ENCODE measurements at places on chromosomes 6 and 20. TPM values are rescaled to one million over a fixed set of nuclear protein-coding genes. Genes with fewer than 3 reads are reported as not detected.

- H3K4me3 ChIP-seq: no peak within 1 kb of the TSS
- peak; percentile 32 for DNase-seq
- H3K27ac ChIP-seq: no peak within 1 kb of the TSS
- peaks cover 11% of the 10 kb centered on the region for H3K4me1 ChIP-seq
- H3K27me3 ChIP-seq: peaks cover 18% of the 10 kb centered on the region
Observed at GRCh38 chr20:38165089-38165965, at the start of gene TGM2. Gene TGM2 (minus strand): TSS chr20:38165270. CDS start chr20:38165198, 72 bp downstream.

DNA sequence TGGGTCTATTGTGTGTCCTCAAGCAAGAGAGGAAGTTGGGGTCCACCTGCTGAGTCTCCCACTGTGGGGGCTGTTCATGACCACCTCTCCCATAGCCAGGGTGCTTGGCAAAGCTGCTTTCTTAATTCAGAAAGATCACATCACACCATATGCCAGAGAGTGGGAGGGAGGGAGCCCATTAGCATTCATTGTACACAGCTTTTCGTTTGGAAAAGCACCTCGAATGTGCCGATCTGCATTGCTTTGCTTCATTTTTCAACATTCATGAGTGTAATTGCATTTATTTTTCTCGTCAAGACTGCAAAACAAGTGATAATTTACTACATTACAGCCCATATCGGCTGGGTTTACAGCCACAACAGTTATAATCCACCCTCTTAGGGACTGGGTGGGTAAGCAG, 327.3 kb downstream of the PTPRT start:
- no peaks in the 10 kb centered on the region for H3K36me3 ChIP-seq
- DNase-seq: no peak
- H3K27ac ChIP-seq: no peak overlapping the region
- no peak overlapping the region for H3K4me3 ChIP-seq
- H3K4me1 ChIP-seq: no peaks in the 10 kb centered on the region

DNA sequence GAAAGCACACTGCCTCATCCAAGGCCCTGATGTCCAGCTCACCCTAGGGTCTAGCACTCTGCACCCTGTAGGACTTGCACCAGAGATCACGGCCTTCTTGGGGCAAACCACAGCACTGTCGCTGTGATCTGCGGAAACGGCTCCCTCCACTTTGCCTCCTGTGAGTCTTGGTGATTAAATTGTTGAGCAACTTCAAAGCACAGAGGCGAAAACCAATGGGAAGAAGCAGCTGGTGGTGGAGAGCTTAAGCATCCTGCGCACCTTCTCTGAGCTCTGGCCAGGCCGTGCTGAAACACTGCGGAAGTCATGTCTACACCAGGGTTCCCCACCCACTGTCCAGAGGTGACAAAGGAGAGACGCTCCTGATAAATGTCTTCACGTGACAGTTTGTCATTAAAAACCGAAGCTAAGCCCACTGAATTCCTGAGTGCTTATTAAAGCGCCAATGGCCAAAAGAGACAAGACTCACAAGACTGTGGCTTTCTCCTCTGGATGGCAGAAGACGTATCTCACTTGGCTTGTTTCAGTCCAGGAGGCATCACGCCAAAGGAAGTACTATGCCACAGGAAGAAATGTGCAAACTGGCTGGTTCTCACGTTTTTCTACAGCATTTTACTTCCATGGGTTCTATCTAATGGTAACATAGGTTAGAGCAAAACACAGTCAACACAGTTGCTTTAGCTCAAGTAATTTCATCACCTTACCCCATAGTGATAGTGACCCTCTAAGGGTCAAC, 3.1 kb downstream of the RAMACL start:
- H3K36me3 ChIP-seq: no peaks in the 10 kb centered on the region
- DNase-seq: no peak
- no peak overlapping the region for H3K27ac ChIP-seq

DNA sequence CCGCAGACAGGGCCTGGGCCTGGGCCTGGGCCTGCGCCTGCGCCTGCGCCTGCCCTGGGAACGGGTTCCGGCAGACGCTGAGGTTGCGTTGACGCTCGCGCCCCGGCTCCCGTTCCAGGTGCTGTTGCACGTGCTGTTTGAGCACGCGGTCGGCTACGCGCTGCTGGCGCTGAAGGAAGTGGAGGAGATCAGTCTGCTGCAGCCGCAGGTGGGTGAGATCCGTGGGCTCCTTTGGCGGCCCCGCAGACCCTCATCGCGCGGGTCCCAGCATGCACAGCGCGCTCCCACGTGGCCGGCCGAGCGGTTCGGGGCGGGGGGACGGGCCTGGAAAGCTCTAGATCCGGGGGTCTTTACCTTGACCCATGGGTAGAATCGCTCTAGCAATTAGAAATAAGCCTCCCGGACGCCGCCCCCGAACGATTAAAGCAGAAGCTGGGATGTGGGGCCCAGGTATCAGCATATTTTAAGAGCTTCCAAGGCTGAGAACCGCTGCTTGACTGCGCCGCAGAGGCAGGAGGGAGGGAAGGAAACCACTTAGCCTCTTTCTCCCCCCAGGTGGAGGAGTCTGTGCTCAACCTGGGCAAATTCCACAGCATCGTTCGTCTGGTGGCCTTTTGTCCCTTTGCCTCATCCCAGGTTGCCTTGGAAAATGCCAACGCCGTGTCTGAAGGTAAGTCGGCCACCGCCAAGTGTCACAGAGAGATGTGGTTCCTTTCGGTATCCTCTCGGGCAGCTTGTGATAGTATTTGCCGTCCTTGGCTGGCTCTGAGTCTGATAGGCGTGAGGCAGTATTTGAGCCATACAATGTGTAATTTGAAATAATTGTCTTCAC, 508 bp downstream of the NOP56 start:
- H3K4me3 ChIP-seq: peak overlapping the region; percentile 83
- H3K27me3 ChIP-seq: no peaks in the 10 kb centered on the region
- peaks cover 58% of the 10 kb centered on the region for H3K36me3 ChIP-seq
- H3K27ac ChIP-seq: peak overlapping the region; percentile 81
- DNase-seq: no peak
- peaks cover 31% of the 10 kb centered on the region for H3K4me1 ChIP-seq

The EPHA7 gene
- not detected for total RNA-seq

The ERVFRD-1 gene
- not detected for total RNA-seq

DNA sequence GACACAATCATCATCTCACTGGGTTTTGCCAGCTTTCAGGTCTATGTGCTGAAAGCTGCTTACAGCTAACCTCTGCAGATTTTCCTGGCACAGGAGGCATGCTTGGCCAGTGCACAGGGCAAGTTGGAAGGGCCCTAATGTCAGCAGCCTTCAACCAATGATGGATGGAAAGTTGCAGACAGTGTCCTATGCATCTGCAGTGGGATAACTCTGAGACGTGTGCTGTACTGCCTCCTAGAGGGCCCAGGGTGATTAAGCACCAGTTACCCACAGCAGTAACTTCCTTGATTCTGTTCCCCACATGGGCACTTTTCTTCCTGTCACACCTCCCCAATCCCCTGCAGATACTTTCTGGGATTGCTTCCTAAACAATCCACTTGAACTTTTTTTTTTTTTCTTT, 38.6 kb downstream of the OVOL2 start:
- H3K4me3 ChIP-seq: no peak overlapping the region
- no peaks in the 10 kb centered on the region for H3K4me1 ChIP-seq
- no peak for DNase-seq
- H3K36me3 ChIP-seq: no peaks in the 10 kb centered on the region
- peaks cover 2% of the 10 kb centered on the region for H3K27me3 ChIP-seq

The APOM gene
- 2.3 TPM for total RNA-seq

GRCh38 chr6:88698661-88699060, 264.8 kb downstream of the RNGTT start:
- peaks cover 13% of the 10 kb centered on the region for H3K36me3 ChIP-seq
- H3K4me3 ChIP-seq: no peak overlapping the region
- H3K27me3 ChIP-seq: no peaks in the 10 kb centered on the region
- no peak for DNase-seq
- peaks cover 5% of the 10 kb centered on the region for H3K4me1 ChIP-seq

GRCh38 chr20:32807706-32808105, 12.0 kb upstream of the MAPRE1 start:
- H3K27me3 ChIP-seq: peaks cover 2% of the 10 kb centered on the region
- H3K27ac ChIP-seq: no peak overlapping the region
- no peak for DNase-seq
- no peak overlapping the region for H3K4me3 ChIP-seq

DNA sequence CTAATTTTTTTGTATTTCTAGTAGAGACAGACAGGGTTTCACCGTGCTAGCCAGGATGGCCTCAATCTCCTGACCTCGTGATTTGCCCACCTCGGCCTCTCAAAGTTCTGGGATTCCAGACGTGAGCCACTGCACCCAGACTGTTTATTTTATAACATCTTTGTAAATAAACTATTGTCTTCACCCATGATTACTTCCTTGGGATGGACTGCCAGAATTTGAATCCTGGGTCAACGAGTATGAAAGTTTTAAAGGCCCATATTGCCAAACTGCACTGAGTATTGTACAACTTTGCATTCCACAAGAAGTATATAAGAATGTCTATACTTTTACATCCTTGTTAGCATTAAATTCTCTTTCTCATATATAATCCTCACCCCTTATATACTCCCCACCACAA, 38.6 kb downstream of the ZHX3 start:
- no peaks in the 10 kb centered on the region for H3K4me1 ChIP-seq
- H3K36me3 ChIP-seq: no peaks in the 10 kb centered on the region
- no peak overlapping the region for H3K27ac ChIP-seq
- H3K4me3 ChIP-seq: no peak overlapping the region
- no peaks in the 10 kb centered on the region for H3K27me3 ChIP-seq
- DNase-seq: no peak

The OR2B3 gene
- not detected for total RNA-seq

The SIRPB1 gene
- total RNA-seq: 1.6 TPM

GRCh38 chr6:152161501-152161900, 354.0 kb downstream of the ESR1 start:
- DNase-seq: no peak
- H3K27ac ChIP-seq: no peak overlapping the region
- H3K4me1 ChIP-seq: peaks cover 16% of the 10 kb centered on the region
- no peaks in the 10 kb centered on the region for H3K27me3 ChIP-seq

- no peaks in the 10 kb centered on the region for H3K27me3 ChIP-seq
- no peak overlapping the region for H3K4me3 ChIP-seq
- H3K27ac ChIP-seq: no peak overlapping the region
Observed at GRCh38 chr6:17656092-17656491, 50.6 kb downstream of the NUP153 start.

The ARFGEF3 gene
- total RNA-seq: 0.55 TPM

DNA sequence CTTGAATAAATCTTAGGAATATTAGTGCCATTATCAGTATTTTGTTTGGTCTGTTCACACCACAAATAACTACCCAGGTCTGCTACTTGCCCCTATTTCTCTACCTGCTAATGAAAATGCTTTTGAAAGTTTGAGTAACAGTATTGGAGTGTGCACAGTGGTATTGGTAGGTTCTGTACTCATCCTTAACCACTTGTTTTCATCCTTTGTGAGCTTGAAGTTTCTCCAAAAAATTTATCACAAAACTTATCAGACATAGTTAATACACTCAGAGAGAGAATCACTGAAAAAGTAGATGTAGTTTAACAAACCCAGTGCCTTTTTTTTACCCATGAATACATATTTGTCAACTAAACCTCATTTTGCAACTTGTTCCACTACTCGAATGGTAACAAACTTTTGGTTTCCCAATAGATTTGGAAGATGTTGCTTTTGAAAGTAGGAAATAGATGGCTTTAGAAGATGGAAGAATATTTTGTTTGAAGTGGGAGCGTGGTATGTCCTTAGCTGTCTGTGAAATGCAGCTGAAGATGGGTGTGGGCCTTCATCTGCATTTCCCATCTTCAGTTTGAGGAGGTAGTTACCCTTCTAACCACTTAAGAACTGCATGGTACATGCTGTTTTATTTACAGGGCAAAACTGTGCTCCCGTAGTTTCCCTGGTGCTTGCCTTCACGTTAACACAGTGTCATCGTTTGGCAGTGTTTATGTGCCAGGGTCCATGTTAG, 9.0 kb downstream of the PTPN1 start:
- H3K27me3 ChIP-seq: no peaks in the 10 kb centered on the region
- peaks cover 83% of the 10 kb centered on the region for H3K4me1 ChIP-seq
- peaks cover 69% of the 10 kb centered on the region for H3K36me3 ChIP-seq
- peak overlapping the region; percentile 95 for H3K27ac ChIP-seq
- peak; percentile 23 for DNase-seq
- peak overlapping the region; percentile 67 for H3K4me3 ChIP-seq

GRCh38 chr6:168602576-168602975, 161.6 kb downstream of the SMOC2 start:
- H3K4me1 ChIP-seq: no peaks in the 10 kb centered on the region
- no peaks in the 10 kb centered on the region for H3K36me3 ChIP-seq
- no peaks in the 10 kb centered on the region for H3K27me3 ChIP-seq
- H3K27ac ChIP-seq: no peak overlapping the region
- DNase-seq: no peak
- no peak overlapping the region for H3K4me3 ChIP-seq

GRCh38 chr20:17029698-17030097, 197.1 kb upstream of the PCSK2 start:
- H3K4me1 ChIP-seq: no peaks in the 10 kb centered on the region
- no peak for DNase-seq
- no peaks in the 10 kb centered on the region for H3K27me3 ChIP-seq
- no peak overlapping the region for H3K27ac ChIP-seq
- H3K4me3 ChIP-seq: no peak overlapping the region
- H3K36me3 ChIP-seq: no peaks in the 10 kb centered on the region

DNA sequence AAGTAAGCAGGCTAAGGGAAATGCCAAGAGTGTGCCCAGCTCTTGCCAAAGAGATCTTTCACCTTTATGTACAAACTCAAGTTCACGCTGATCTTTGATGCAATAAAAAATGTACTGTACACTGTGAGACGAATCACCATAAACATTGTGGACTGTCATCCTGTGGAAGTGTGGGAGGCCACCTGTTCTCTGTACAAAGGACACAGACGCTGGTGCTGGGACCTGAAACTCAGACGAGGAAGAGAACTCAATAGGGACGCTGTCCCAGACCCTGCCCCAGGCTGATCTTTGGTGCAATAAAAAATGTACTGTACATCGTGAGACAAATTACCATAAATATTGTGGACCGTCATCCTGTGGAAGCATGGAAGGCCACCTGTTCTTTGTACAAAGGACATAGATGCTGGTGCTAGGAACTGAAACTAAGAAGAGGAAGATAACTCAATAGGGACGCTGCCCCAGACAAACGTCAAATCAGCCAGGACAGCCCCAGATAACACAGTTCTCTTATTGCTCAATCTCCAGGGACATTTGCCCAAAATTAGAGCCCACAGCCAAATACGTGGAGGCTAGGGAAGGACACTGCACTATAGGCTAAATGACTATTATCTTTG, 312.7 kb upstream of the SGK1 start:
- H3K4me3 ChIP-seq: no peak overlapping the region
- no peak overlapping the region for H3K27ac ChIP-seq
- DNase-seq: no peak
- H3K27me3 ChIP-seq: peaks cover 10% of the 10 kb centered on the region
- peaks cover 29% of the 10 kb centered on the region for H3K4me1 ChIP-seq

The KIFC1 gene
- total RNA-seq: 80.9 TPM

DNA sequence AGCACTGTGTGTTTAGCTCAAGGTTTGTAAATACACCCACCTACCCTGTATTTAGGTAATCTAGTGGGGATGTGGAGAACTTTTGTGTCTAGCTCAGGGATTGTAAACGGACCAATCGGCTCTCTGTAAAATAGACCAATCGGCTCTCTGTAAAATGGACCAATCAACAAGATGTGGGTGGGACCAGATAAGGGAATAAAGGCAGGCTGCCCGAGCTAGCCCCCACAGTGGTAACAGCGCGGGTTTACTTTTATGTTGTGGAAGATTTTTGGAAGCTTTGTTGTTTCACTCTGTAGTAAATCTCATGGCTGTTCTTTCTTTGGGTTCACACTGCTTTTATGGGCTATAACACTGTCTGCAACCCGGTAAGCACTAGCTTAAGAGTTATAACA, 32.1 kb upstream of the RANBP9 start:
- H3K36me3 ChIP-seq: no peaks in the 10 kb centered on the region
- DNase-seq: no peak
- no peak overlapping the region for H3K27ac ChIP-seq
- no peaks in the 10 kb centered on the region for H3K27me3 ChIP-seq

All from activated T-helper 2 cell treated with anti-CD3 and anti-CD28 coated beads, Interferon-gamma antibody, Interleukin-2, Interleukin-4, amounts not matched to agents 10 μg/mL and 5 μg/mL and 100 μg/mL, durations not matched to agents 14 hours and 24 hours and 36 hours (primary cell).